ENCODE measurements at places on chromosomes 12 and 14. TPM values are rescaled to one million over a fixed set of nuclear protein-coding genes. Genes with fewer than 3 reads are reported as not detected.

Gene DGKA
- polyA plus RNA-seq: 24.6 TPM

Gene SPX
- 1.3 TPM for polyA plus RNA-seq

Gene A2ML1
- polyA plus RNA-seq: 3.8 TPM

Gene ATP6V1D
- 87.8 TPM for polyA plus RNA-seq

Gene SMIM10L1
- polyA plus RNA-seq: 22.6 TPM

Gene MED6
- 49.6 TPM for polyA plus RNA-seq

Gene SYNDIG1L
- polyA plus RNA-seq: 1.4 TPM

Gene WNT1
- not detected for polyA plus RNA-seq

Gene ACOT4
- 1.0 TPM for polyA plus RNA-seq

Gene CD69
- polyA plus RNA-seq: not detected

Gene DDX47
- 41.6 TPM for polyA plus RNA-seq

Gene NEUROD4
- 0.05 TPM for polyA plus RNA-seq

Gene CACNA1C
- 0.26 TPM for polyA plus RNA-seq

Gene BDKRB1
- polyA plus RNA-seq: not detected

Gene KLRC2
- polyA plus RNA-seq: not detected

Gene R3HDM2
- polyA plus RNA-seq: 9.6 TPM
